ENCODE measurements at places on chromosomes 2 and 18.
A peak's percentile ranks its signal among the peaks of the same experiment; 100 is the strongest.

DNA sequence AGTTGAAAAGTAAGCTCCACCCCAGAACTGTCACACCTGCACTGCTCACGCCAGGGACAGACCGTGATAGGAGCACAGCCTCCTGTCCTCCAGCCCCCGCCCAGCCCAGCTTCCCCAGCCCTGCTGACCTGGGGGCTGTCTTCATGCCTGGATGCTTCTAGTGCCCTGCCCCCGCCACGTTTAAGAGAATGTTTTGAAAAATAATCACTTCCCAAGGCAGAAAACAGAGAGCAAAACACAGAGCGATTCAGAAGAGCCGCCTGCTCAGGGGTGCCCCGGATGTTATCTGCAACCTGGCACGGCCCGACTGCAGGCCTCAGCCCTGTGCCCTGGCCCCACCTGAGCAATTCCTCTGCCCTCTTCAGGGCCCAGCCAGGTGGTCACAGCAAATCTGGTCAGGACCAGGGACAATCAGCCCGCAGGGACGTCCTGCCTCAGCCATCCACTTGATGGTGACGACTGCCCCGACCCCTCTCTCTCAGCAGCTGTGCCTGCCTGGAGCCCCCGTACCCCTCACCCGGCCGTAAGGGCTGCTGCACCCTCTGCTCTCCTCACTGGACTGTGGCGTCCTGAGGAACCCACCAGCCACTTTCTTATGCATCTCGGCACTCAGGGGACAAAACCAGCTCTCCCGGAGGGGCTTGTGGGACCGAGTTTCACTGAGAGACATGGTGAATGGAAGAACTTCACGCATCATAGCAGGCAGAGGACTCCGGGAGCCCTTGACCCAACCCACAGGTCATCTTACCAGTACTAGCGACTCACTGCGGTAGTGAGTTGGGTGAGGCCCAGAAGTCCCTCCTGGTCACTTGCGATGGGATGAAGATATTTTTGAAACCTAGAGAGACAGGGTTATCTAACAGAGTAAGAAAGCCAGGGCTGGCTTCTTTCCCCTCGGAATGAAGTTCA, 30.2 kb downstream of the ADI1 start:
- no peak overlapping the region for H3K27ac ChIP-seq
- DNase-seq = no peak

DNA sequence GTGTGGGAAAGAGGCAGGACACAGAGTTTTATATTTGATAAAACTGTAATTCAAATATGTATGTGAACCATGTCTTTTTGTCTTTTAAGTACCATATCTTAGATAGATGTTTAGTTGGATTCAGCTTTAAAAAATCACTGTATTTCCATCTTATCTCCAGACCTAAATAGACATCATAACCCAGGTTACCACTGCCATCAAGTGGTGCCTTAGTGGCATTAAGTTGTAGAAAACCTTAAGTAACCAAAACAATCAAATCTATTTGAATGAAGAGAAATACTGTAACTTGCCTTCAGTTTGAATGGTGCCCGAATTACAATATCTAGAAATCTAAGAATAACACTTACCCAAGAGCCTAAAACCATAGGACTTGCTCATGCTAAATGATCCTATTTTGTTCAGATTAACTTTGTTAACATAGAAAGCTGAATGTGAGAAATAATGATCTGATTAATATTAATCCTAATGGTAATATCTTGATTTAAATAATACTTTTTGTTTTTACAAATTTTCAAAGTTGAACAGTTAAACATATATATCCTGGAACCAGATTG, 92.5 kb upstream of the MAP2 start:
- peaks cover 8% of the 10 kb centered on the region for H3K27me3 ChIP-seq
- no peak overlapping the region for H3K4me3 ChIP-seq
- no peaks in the 10 kb centered on the region for H3K4me1 ChIP-seq
- H3K27ac ChIP-seq = no peak overlapping the region
- DNase-seq = no peak

DNA sequence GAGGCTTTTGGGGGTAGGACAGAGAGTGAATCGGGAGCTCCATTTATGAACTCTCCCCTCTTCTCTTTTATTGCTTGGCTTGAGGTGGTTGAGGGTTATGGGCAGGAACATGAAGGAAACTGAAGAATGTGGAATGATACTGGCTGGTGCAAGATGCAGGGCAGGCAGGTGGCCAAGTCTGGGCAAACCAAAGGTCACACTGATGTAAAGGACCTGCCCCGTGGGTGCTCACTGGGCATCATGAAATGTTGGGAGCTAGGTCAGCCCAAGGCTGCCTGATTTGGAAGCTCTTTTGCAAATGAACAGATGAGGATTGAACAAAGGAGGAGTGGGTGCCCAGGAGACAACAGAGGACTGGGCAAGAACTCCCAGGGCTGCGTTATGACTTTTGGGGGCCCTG, 328.9 kb downstream of the CLIP4 start:
- DNase-seq = no peak
- no peaks in the 10 kb centered on the region for H3K36me3 ChIP-seq

DNA sequence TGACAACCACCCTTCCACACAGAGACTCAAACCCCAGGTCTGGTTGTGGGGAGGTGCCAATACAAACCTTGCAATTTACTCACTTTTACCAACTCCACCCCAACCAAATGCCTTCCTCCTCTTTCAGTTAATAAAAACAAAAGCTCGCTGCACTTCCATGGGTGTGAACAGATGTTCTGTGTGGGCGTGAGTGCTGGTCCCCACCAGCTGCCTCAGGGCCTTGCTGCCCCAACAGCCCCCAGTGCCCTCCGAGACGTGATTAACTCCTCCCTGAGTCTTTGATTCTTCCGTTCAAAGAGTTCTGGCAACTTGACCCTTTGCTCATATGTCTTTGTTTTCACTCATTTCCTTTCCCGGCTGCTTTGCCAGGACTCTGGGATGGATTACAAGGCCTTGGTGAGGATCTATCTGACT, 258.9 kb upstream of the CXCR4 start:
- DNase-seq = peak; percentile 58
- H3K4me3 ChIP-seq = peak overlapping the region; percentile 78
- no peaks in the 10 kb centered on the region for H3K27me3 ChIP-seq
- H3K27ac ChIP-seq = peak overlapping the region; percentile 92
- H3K4me1 ChIP-seq = peaks cover 39% of the 10 kb centered on the region

- DNase-seq = no peak
- no peak overlapping the region for H3K27ac ChIP-seq
- peaks cover 42% of the 10 kb centered on the region for H3K27me3 ChIP-seq
- no peaks in the 10 kb centered on the region for H3K36me3 ChIP-seq
Measured at GRCh38 chr18:31723990-31724711, 36.5 kb downstream of the SLC25A52 start.

- no peak for DNase-seq
- peaks cover 47% of the 10 kb centered on the region for H3K27me3 ChIP-seq
- no peak overlapping the region for H3K27ac ChIP-seq
- no peak overlapping the region for H3K4me3 ChIP-seq
- no peaks in the 10 kb centered on the region for H3K4me1 ChIP-seq
- H3K36me3 ChIP-seq = no peaks in the 10 kb centered on the region
Measured at GRCh38 chr2:170783549-170783948, 13.4 kb downstream of the ERICH2 start.

- H3K27ac ChIP-seq = no peak overlapping the region
- H3K27me3 ChIP-seq = peaks cover 45% of the 10 kb centered on the region
- no peak for DNase-seq
- no peaks in the 10 kb centered on the region for H3K4me1 ChIP-seq
Measured at GRCh38 chr2:14634182-14634488, 1.6 kb downstream of the LRATD1 start.

DNA sequence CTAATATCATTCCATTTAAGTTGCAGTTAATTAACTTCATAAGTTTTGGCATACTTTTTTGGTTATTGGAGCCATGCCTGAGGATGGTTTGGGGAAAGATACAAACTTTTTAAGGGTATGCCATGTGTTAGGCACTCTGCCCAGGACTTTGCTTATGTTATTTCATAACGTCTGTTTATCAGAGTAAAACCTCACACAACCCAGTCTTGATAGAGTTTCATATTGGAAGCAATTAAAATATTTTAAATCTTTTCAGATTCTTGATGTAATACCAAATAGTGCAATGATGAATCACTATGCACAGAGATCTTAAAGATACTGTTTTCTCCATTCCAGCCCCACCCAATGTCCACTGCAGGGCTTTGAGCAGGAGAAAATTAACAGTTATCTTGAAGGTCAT, 529.1 kb upstream of the HNMT start:
- H3K27ac ChIP-seq = no peak overlapping the region
- no peaks in the 10 kb centered on the region for H3K4me1 ChIP-seq
- H3K36me3 ChIP-seq = no peaks in the 10 kb centered on the region
- no peak for DNase-seq
- H3K4me3 ChIP-seq = no peak overlapping the region

DNA sequence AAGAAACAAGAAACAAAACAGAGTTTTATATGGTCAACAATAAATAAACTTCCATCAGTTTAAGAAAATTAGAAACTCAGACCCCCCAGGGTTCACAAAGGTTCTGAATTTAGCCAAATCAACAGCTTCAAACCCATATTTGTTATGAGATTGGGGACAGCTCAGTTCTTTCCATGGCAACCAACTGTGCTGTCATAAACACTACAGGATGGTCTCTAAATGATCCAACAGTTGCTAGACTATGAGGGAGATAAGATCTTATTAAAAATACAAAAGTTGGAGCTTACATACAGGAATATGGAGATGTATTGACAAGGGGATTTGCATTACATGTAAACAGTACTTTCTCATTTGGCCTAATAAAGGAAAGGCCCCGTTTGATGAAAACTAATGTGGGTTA, 154.6 kb upstream of the CTAGE1 start:
- H3K27me3 ChIP-seq = no peaks in the 10 kb centered on the region
- H3K27ac ChIP-seq = no peak overlapping the region
- H3K4me3 ChIP-seq = no peak overlapping the region

DNA sequence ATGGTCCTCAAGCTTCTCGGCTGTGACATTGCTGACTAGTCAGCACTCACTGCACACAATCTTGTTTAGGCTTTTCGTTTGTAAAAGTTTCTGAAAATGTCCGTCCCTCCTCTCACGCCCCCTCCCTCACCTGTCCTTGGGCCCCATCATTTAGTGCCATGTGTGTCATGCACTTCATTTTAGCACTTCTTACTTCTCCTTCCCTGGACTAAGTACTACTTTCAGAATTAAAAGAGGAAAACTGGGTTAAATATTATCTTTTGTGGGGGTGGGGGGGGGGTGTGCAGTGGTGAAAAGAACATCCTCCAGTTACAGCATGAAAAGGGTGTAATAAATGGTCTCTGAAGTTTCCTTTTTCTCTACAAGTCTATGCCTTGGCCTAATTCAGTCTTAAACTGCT, 182.0 kb upstream of the SP5 start:
- H3K27ac ChIP-seq = no peak overlapping the region
- H3K36me3 ChIP-seq = no peaks in the 10 kb centered on the region
- H3K4me1 ChIP-seq = no peaks in the 10 kb centered on the region
- H3K27me3 ChIP-seq = no peaks in the 10 kb centered on the region
- no peak overlapping the region for H3K4me3 ChIP-seq
- DNase-seq = no peak

- DNase-seq = no peak
- no peak overlapping the region for H3K4me3 ChIP-seq
- no peaks in the 10 kb centered on the region for H3K36me3 ChIP-seq
- H3K4me1 ChIP-seq = no peaks in the 10 kb centered on the region
- peaks cover 34% of the 10 kb centered on the region for H3K27me3 ChIP-seq
Measured at GRCh38 chr2:236614551-236614950, 44.9 kb downstream of the ACKR3 start.

GRCh38 chr2:80858965-80859364, 554.4 kb upstream of the LRRTM1 start:
- H3K27me3 ChIP-seq = no peaks in the 10 kb centered on the region
- no peak overlapping the region for H3K27ac ChIP-seq
- DNase-seq = no peak
- H3K4me1 ChIP-seq = no peaks in the 10 kb centered on the region

- no peaks in the 10 kb centered on the region for H3K27me3 ChIP-seq
- peaks cover 4% of the 10 kb centered on the region for H3K4me1 ChIP-seq
- H3K4me3 ChIP-seq = no peak overlapping the region
- H3K36me3 ChIP-seq = no peaks in the 10 kb centered on the region
- H3K27ac ChIP-seq = no peak overlapping the region
- DNase-seq = no peak
Measured at GRCh38 chr2:65514555-65515195, 82.3 kb upstream of the SPRED2 start.

GRCh38 chr2:233832869-233833311, 21.4 kb downstream of the HJURP start:
- no peaks in the 10 kb centered on the region for H3K36me3 ChIP-seq
- no peak overlapping the region for H3K4me3 ChIP-seq
- no peak for DNase-seq
- H3K27me3 ChIP-seq = no peaks in the 10 kb centered on the region
- no peak overlapping the region for H3K27ac ChIP-seq
- peaks cover 4% of the 10 kb centered on the region for H3K4me1 ChIP-seq

DNA sequence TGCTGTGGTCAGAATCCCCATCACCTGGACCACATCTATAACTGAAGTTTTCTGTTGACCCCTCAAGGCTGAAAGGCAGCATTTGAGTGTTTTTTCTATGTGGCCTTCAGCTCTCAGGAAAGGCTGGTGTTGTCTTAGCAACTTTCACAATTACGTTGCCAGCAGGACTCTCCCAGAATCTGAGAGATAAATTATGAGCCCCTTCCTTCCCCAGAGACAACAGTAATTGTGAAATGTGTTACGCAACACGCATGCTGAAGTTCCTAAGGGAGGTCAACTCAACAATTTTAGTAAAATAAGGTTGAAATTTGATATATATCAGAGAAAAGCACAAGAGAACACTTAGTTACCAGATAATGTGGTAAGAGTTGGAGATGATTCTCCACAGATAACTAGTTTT, 216.5 kb upstream of the SLC8A1 start:
- no peak for DNase-seq
- no peaks in the 10 kb centered on the region for H3K36me3 ChIP-seq
- H3K27me3 ChIP-seq = peaks cover 8% of the 10 kb centered on the region
- H3K4me1 ChIP-seq = no peaks in the 10 kb centered on the region
- H3K4me3 ChIP-seq = no peak overlapping the region

DNA sequence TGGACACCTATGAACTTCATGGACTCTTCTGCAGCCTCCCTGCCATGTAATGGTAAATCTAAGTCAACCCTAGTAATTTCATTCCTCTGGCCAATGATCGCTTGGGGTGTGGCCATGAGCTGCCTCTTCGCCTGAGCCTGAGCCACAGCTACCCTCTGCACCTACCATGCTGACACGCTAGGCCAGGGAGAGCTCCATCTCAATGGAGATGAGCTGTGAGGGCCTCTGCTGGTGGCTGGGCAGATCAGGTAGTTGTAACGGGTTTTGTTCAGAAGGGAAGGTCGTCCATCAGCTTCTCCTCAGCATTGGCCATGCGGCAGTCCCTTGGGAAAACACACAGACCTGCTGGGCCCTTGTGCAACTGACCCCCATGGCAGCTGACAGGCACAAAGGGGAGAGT, 24.4 kb downstream of the MPHOSPH10 start:
- no peak for DNase-seq
- peaks cover 6% of the 10 kb centered on the region for H3K27me3 ChIP-seq
- H3K4me3 ChIP-seq = no peak overlapping the region
- peaks cover 6% of the 10 kb centered on the region for H3K36me3 ChIP-seq
- H3K27ac ChIP-seq = no peak overlapping the region

- peaks cover 8% of the 10 kb centered on the region for H3K4me1 ChIP-seq
- H3K36me3 ChIP-seq = no peaks in the 10 kb centered on the region
- peaks cover 32% of the 10 kb centered on the region for H3K27me3 ChIP-seq
- no peak for DNase-seq
- H3K4me3 ChIP-seq = no peak overlapping the region
Measured at GRCh38 chr2:173568054-173568453, 213.4 kb downstream of the CDCA7 start.

- peaks cover 6% of the 10 kb centered on the region for H3K27me3 ChIP-seq
- no peaks in the 10 kb centered on the region for H3K4me1 ChIP-seq
- H3K4me3 ChIP-seq = no peak overlapping the region
- H3K27ac ChIP-seq = no peak overlapping the region
- DNase-seq = no peak
Measured at GRCh38 chr2:88530081-88530480, 77.6 kb upstream of the FOXI3 start.

Data from naive B cell (primary cell).